Ovary (tissue), 10 donors: ENCODE measurements at places on chromosomes 3 and 15.

DNA sequence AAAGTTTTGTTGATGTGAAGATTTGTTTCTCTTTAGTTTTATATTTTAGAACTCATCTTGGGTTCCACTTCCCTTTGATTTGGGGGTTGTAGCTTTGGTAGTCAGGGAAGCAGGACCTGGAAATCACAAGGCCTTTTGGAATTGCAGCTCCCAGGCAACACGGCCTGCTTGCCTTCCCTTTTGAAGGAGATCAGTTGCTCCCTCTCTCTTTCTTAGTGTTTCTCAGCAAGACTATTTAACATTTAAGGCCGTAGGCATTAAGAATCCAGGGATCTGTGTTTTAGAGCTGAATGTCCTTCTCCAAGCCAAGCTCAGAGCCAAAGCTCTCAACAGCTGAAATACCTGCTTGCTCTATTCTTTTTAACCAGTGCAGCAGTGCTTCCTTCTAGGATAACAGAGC is 310.3 kb downstream of the PTPRG start:
- no peak for DNase-seq

GRCh38 chr3:21109056-21109455 is 642.0 kb downstream of the ZNF385D start:
- DNase-seq, result no peak

- DNase-seq, result no peak
These were observed 30.6 kb upstream of the OR5H6 start for GRCh38 chr3:98233468-98233867.

GRCh38 chr3:152650177-152650576 is 184.8 kb upstream of the P2RY1 start:
- DNase-seq, result no peak

- no peak for DNase-seq
These were observed 238.0 kb downstream of the XXYLT1 start for GRCh38 chr3:195032955-195033354.
